ENCODE measurements at places on chromosomes 5 and 9.

DNA sequence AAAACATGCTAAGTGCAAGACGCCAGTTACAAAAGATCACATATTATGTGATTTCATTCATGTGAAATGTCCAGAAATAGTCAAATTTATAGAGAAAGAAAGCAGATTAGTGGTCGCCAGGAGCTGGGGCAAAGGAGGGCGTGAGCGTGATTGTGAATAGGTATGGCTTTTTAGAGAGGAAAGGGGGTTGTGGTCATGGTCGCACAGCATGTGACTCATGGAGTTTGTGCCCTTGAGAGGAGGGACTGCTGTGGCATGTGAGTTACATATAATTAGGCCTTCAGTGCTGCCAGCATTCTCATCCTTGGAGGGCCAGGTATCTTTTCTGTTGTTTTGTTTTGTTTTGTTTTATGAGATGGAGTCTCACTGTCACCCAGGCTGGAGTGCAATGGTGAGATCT lies 21.2 kb upstream of the MARCHF6 start:
- no peak for DNase-seq

DNA sequence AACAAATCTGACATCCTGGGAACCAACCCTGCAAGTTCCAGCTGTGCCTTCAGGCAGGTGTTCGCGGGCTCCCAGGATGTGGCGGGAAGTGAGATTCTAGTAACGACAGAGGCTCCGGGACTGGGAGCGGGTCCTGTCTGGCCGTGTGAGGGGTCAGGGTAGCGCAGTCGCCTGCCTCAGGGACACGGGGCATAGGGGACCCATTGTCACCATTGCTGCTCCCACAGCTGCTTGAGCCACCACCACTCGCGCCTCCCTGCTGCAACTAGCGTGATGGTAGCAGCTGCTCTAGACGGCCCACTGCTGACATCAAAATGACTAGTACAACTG lies 468.5 kb downstream of the CDH9 start:
- no peak for DNase-seq

- DNase-seq, result no peak
Measured at GRCh38 chr5:124590686-124591085, 155.8 kb downstream of the ZNF608 start.

- no peak for DNase-seq
Measured at GRCh38 chr5:78758169-78758839, 109.7 kb upstream of the LHFPL2 start.
